ENCODE measurements at places on chromosomes 5 and 9.

GRCh38 chr9:92010705-92011536, 60.9 kb upstream of the ROR2 start:
- DNase-seq, result peak; percentile 4

DNA sequence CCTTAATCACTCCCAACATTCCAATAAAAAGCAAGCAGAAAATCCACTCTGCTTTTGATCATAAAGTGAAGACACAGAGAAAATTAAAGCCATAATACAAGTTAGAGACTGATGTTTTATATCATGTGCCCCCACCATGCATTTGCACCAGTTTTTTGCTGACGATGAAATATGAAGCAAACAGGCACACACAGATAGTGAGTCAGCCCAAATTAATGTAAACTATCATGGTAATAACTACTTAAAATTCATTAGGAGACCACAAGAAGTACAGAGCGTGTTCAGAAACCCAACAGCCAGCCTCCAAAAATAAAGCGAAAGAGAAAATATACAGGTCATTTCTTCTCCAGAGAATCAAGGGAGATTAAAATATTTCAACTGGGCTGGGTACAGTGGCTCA, 46.4 kb upstream of the KDM4C start:
- peak; percentile 13 for DNase-seq

GRCh38 chr5:149422366-149423048, 43.4 kb upstream of the IL17B start:
- no peak for DNase-seq

GRCh38 chr9:108854641-108855528, 901 bp downstream of the ACTL7B start:
- DNase-seq, result no peak

GRCh38 chr9:34701769-34702736, 7.9 kb downstream of the CCL21 start:
- peak; percentile 53 for DNase-seq

GRCh38 chr5:150473673-150474358, 24.3 kb upstream of the RPS14 start:
- no peak for DNase-seq

DNA sequence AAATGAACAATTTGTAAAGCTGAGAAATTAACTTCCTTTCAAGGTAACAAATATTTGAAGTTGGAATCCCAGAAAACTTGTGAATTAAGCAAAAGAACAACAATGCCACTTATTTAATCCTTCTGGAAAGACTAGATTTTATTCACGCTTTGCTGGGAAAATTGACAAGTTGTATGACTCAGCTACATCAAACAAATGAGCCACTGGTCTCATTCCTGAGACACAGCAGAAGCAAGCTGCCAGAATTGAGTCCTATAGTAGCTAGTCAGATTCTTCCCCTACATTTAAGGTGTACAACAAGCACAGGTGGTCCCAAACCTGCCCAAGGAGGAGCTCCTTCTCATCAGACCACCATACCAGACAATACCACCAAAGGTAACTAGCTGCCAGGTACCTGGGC, 280.7 kb downstream of the SPOCK1 start:
- no peak for DNase-seq

DNA sequence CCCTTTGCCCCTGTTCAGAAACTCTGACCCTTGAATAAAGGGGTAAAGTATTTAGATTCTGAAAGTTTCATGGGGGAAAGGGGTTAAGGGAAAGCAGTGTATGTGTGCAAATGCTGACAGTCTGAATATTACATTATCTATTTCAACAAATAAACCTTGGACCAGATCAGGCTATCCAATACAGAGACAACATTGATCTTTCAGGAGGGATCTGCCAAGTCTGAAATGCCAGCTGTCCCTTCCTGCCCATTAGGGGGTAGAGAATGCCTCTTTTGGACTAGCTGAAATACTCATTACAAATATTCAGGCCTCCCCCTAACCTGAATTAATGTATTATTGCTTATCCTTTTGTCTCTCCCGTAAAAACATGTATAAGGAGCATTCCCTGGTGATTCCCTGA, 219.5 kb downstream of the NR3C1 start:
- DNase-seq, result no peak

- DNase-seq, result no peak
These were observed 330.7 kb upstream of the ADAMTSL1 start for GRCh38 chr9:18143073-18143745.

DNA sequence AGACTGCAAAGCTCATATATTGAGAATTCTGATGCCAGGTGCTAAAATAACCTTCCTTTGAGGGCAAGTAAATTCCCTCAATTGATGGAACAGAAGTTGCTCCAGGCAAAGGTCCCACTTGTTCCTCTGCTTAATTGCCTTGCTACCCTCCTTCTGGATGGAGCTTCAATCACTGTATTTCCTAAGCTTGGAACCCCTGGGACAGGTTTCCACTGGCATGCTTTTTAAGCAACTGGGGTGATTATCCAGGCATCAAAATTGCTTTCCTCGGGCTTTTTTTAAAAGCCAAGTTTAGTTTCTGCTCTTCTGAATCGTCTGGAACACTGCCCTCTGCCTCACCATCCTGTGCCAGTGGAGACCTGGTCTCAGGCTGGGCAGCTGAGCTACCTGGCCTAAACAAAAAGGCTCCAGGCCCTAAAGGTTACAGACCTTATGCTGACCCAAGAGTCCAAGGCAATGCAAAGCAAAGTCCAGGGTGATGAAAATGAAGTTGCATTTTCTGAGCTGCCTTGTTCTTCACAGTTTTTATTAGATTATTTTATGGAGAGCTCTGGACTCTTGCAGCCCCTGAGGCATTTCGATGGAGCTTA, 167.9 kb upstream of the CD180 start:
- DNase-seq, result no peak

- DNase-seq, result no peak
These were observed 5.5 kb upstream of the PDE8B start for GRCh38 chr5:77204967-77205366.

DNA sequence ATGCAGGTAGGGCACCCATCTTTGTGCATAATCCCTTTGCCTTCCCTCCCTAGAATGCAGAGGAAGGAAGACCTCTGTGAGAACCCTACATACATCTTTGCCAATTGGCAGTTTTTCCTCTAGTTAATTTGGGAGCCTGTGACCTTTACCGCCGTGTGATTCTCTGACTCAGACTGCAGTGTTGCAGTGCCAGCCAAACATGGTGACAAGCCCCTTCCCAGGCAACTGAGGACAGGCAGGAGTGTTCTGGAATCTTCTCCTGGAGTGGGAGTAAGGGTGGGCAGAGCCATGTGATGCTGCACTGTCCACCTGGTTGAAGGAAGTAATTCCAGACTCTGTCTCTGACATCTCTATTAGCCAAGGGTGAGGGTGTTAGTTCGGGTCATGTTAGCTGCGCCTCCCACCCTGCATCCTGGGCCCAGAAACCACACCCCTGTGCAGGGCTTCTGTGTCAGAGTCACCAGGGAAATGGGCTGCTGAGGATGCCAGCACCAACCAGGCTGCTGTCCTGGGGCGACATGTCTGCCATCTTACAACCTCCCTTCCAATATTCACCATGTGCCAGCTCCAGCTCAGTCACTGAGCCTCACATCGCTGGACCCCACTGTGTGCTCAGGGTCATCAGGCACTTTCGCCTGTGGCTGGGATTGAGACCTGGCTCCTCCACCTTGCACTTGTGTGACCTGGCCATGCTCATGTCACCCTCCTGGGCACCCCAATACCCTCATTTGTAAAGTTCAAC, 21.8 kb downstream of the KCNIP1 start:
- no peak for DNase-seq

GRCh38 chr5:50727149-50727496, 60.7 kb downstream of the PARP8 start:
- no peak for DNase-seq

GRCh38 chr5:55920784-55921183, 69.6 kb downstream of the IL31RA start:
- no peak for DNase-seq
